ENCODE measurements at places on chromosomes 2 and 18. TPM values are rescaled to one million over a fixed set of nuclear protein-coding genes. Genes with fewer than 3 reads are reported as not detected.

The SCN7A gene
- 0.38 TPM for total RNA-seq

The TLX2 gene
- 0.77 TPM for total RNA-seq

The SEPTIN10 gene
- total RNA-seq = 22.1 TPM

The TP53I3 gene
- total RNA-seq = 29.7 TPM
